ENCODE measurements at places on chromosomes 4 and X.

- DNase-seq = no peak
Measured at GRCh38 chr4:77797239-77797638, 21.9 kb downstream of the CNOT6L start.

- no peak for DNase-seq
Measured at GRCh38 chrX:20437683-20438082, 171.0 kb upstream of the RPS6KA3 start.

DNA sequence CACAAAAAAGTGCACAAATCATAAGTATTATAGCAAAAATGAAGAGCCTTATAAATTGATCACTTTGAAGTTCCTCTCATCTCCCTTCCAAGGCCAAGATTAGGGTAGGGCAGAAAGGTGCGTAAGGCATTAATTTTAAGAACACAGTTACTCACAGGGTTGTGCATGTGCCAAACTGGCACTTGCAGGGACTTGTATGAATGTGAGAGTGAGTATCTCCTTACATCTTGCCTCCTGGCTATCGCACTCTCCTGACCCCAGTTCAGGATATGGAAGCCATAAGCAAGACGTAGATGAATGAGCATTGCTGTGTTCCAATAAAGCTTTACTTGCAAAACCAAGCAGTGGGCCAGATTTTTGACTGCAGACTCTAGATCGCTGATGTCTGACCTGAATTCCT lies 510.1 kb upstream of the AADAT start:
- no peak for DNase-seq

GRCh38 chrX:37745354-37745753 lies 34.5 kb upstream of the CYBB start:
- DNase-seq = peak; percentile 56

DNA sequence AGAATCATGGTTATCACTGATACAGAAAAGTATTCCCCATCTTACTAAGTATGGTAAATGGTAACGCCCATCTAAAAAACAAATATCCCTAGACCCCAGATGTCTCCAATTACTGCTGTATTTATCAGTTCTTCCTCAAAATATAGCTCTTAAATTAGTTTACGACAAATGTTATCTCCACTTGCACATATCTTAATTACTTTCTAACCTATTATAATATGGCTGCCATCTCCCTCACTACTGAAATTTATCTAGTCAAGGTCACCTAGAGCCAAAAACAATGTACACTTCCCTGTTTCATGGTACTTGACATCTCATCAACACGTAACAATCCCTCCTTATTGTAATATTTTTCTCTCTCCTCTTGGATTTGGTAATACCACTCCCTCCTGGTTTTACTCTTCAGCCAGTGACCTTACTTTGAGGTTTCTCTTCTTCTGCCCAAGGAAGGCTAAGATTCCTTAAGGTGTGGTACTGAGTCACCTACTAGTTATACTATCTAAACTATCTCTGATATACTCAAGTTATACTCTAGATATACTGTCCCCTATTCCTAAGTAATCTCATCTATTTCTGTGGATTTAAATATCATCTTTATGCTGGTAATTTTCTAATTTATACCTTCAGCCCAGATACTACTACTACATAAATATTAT lies 8.6 kb downstream of the LCORL start:
- no peak for DNase-seq

GRCh38 chrX:2928191-2928582 lies 952 bp downstream of the ARSD start:
- no peak for DNase-seq

DNA sequence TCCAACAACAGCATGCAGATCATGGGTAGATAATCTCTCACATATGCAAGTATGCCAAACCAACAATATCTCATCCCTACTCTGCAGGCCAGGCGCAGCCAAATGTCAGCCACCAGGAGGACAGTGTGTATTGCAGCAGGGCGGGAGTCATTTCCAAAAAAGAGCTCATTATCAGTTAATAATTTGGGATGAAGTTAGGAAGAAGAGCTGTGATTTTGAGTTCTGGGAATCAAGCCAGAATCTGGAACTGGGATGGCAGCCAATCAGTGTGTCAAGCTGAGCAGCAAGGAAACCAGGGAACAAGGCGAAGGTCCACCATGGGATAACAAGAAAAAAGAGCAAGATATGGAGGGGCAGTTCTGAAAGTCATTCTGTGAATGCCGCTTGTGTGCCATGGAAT lies 88.2 kb upstream of the CAMK2D start:
- no peak for DNase-seq

DNA sequence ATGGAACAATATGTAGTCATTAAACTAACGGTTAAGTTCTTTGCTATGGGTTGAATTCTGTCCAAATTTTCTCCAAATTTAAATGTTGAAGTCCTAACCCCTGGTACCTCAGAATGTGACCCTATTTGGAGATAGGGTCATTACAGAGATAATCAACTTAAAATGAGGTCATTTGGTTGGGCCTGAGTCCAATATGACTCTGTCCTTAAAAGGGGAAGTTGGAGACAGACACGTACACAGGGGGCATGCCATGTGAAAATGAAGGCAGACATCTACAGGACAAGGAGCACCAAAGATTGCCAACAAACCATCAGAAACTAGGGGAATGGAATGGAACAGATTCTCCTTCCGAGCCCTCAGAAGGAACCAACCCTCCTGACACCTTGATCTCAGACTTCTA lies 492.0 kb upstream of the FTHL17 start:
- DNase-seq = no peak

DNA sequence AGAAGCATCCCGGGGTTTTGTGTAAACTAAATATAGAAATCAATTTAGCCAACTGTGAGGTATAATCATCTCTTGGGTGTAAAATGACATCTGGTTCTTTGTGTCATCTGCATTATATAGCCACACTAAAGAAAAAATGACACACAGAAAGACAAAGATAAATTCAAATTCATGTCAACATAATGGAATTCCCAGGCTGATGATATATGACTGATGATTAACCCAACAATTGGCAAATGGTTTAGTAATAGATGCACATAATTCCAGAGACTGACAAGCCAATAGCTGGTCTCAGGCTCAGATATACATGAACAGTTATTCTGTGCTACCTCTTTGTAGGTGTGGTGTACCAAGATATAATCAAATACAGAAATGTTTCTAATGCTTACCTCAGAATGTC lies 375.4 kb upstream of the PITX2 start:
- DNase-seq = no peak

GRCh38 chr4:41144812-41145211 lies 69.5 kb downstream of the APBB2 start:
- no peak for DNase-seq

GRCh38 chr4:37299468-37299867 lies 54.9 kb downstream of the NWD2 start:
- no peak for DNase-seq

GRCh38 chr4:112348488-112349158 lies 51.5 kb downstream of the ALPK1 start:
- DNase-seq = no peak

- no peak for DNase-seq
Measured at GRCh38 chrX:118108304-118108703, 8.3 kb downstream of the KLHL13 start.

DNA sequence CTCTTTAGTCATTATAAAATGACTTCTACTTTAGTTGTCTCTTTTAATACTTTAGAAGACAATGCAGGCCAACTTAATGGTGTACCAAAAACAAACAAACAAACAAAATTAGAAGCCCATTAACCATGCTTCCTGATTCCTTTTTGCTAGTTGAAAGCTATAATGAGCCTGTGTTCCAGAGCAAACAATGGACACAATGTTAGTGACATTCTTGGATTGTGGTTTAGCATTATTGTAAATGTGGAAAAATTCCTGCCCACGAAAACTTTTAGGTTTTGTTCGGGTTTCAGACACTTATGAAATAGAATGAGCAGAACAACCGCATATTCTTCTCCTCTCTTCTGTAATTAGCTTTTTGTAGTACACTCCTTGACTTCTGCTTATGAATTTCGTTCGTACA lies 1682.7 kb upstream of the PCDH7 start:
- DNase-seq = no peak

- DNase-seq = no peak
Measured at GRCh38 chr4:45063696-45064095, 337.3 kb upstream of the GNPDA2 start.

- no peak for DNase-seq
Measured at GRCh38 chrX:107902721-107903120, 77.1 kb downstream of the MID2 start.

GRCh38 chr4:163243297-163243981 lies 76.7 kb upstream of the NAF1 start:
- no peak for DNase-seq

GRCh38 chr4:53043891-53044650 lies 182.0 kb downstream of the RASL11B start:
- no peak for DNase-seq

- no peak for DNase-seq
Measured at GRCh38 chr4:62344474-62344873, 1144.3 kb downstream of the ADGRL3 start.

Data from activated CD4-positive, alpha-beta T cell treated with anti-CD3 and anti-CD28 coated beads for 1 hour (primary cell).